ENCODE measurements at places on chromosomes 7 and 10. TPM values are rescaled to one million over a fixed set of nuclear protein-coding genes. Genes with fewer than 3 reads are reported as not detected.

The CLDN4 gene
- 414 TPM for total RNA-seq

The SEMA3E gene
- total RNA-seq, result 0.34 TPM

The GLI3 gene
- 1.8 TPM for total RNA-seq

The PAX2 gene
- not detected for total RNA-seq

The AKR1D1 gene
- not detected for total RNA-seq

The RBP4 gene
- total RNA-seq, result not detected

The DPY19L1 gene
- total RNA-seq, result 34.7 TPM

The MMRN2 gene
- total RNA-seq, result 4.8 TPM

The AOAH gene
- total RNA-seq, result 4.8 TPM

The PTPN20 gene
- 12.7 TPM for total RNA-seq

The PYROXD2 gene
- total RNA-seq, result 7.1 TPM

The HKDC1 gene
- total RNA-seq, result 52.3 TPM

The PCBD1 gene
- 219 TPM for total RNA-seq

The DCLRE1A gene
- total RNA-seq, result 8.3 TPM

The CLRN3 gene
- not detected for total RNA-seq

The ZNF485 gene
- total RNA-seq, result 4.9 TPM

The KNDC1 gene
- 1.1 TPM for total RNA-seq

The SFTPD gene
- not detected for total RNA-seq

The TIAL1 gene
- total RNA-seq, result 25.3 TPM

The SPDYE2 gene
- total RNA-seq, result not detected

The SYT15B gene
- total RNA-seq, result not detected

The LIPF gene
- total RNA-seq, result not detected

The COPG2 gene
- total RNA-seq, result 18.2 TPM

The OPN4 gene
- total RNA-seq, result 0.17 TPM

The GLRX3 gene
- 332 TPM for total RNA-seq

The LAMB4 gene
- total RNA-seq, result not detected

The MORN4 gene
- total RNA-seq, result 8.2 TPM

The OR6B1 gene
- not detected for total RNA-seq

The SAP25 gene
- total RNA-seq, result not detected

The CTAGE4 gene
- 0.84 TPM for total RNA-seq

The CCNY gene
- 47.8 TPM for total RNA-seq

The CHRM2 gene
- not detected for total RNA-seq

The NPVF gene
- total RNA-seq, result not detected

The CALML3 gene
- total RNA-seq, result not detected

The NUP205 gene
- 27.3 TPM for total RNA-seq

The FLNC gene
- total RNA-seq, result 0.12 TPM

The LRWD1 gene
- total RNA-seq, result 35.4 TPM

The FZD8 gene
- total RNA-seq, result 26.5 TPM

The NYAP1 gene
- 3.6 TPM for total RNA-seq

The SSBP1 gene
- total RNA-seq, result 231 TPM

The SMNDC1 gene
- 7.5 TPM for total RNA-seq

The SERPINE1 gene
- 42.4 TPM for total RNA-seq

The OR2A7 gene
- not detected for total RNA-seq

The ANXA8 gene
- 0.68 TPM for total RNA-seq

The MYL7 gene
- total RNA-seq, result not detected

The SMARCD3 gene
- 13.1 TPM for total RNA-seq

The RELN gene
- total RNA-seq, result 17.8 TPM

The GAD2 gene
- not detected for total RNA-seq

The TMEM106B gene
- 89.6 TPM for total RNA-seq

The GJC3 gene
- total RNA-seq, result not detected

The FKBP9 gene
- 298 TPM for total RNA-seq

The DNMBP gene
- total RNA-seq, result 6.0 TPM

The SFRP4 gene
- total RNA-seq, result 19.4 TPM

The PTPRN2 gene
- 0.78 TPM for total RNA-seq

The SPDYE2B gene
- total RNA-seq, result not detected

All from Caki2 (cell line).